ENCODE measurements at places on chromosomes 13 and 19.

DNA sequence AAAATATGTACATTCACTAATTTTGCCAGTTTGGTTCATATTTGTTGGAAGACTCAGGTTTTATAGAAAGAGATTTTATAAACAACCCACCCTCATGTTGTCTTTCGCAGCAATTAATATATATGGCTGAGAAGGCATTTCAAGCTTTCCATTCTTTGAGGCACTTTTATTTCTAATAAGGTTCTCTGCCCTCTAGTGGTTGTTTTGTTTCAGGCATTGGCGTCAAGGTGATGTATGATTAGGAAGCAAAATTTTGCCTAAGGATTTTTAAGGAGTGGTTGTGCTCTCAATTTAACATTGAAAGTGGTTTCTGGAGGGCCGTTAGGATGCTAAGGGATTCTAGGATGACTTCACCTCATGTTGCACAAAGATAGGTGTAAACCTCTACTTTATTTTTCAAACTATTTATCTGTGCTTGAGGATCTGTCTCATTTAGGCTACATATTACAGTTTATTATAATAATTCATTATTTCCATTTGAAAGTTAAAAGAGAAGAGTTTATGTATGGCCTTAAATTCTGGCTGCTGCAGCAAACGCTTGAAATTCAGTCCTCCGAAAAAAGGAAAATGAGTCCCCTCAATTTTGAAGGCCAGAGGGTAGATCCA is 35.9 kb downstream of the OXGR1 start:
- peak; percentile 35 for DNase-seq

- DNase-seq = no peak
Observed at GRCh38 chr13:98326291-98326690, 149.2 kb upstream of the RNF113B start.

GRCh38 chr13:30739761-30740642 is 4.7 kb downstream of the ALOX5AP start:
- DNase-seq = peak; percentile 40

- DNase-seq = no peak
Observed at GRCh38 chr13:72763411-72763810, 18.3 kb downstream of the DIS3 start.
